ENCODE measurements at places on chromosomes 7 and 10.
A peak's percentile ranks its signal among the peaks of the same experiment; 100 is the strongest.

GRCh38 chr10:35642035-35642792, at the start of gene FZD8:
TSS of gene FZD8 (minus strand) at chr10:35642296. CDS start at chr10:35641429, 867 bp downstream.
- DNase-seq = peak; percentile 53

GRCh38 chr7:12233175-12233574, 22.1 kb downstream of the TMEM106B start:
- no peak for DNase-seq

- no peak for DNase-seq
Observed at GRCh38 chr7:46321556-46322205, 400.6 kb upstream of the IGFBP3 start.

GRCh38 chr7:40447345-40447744, 312.5 kb downstream of the SUGCT start:
- no peak for DNase-seq

GRCh38 chr7:48154792-48155413, 16.4 kb upstream of the ABCA13 start:
- peak; percentile 31 for DNase-seq

GRCh38 chr7:155313096-155313495, 15.4 kb downstream of the INSIG1 start:
- DNase-seq = no peak

DNA sequence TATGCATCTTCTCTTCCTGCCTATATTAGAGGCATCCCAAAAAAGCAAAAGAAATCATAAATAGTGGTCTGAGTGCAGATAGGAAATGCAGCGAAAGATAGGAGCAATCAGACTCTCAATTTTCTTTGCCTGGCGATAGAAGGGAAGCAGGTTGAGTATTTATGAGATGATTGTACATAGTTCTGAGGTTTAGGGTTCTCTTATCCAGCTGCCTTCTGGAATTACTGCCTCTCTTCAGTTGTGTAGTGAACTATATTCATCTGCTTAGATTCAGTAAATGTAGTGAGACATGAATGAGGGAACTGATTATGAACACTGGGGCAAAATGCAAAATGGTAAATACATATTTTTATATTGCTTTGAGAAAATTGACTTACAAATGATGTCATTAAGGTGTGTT, 93.0 kb upstream of the CYP26C1 start:
- no peak for DNase-seq

DNA sequence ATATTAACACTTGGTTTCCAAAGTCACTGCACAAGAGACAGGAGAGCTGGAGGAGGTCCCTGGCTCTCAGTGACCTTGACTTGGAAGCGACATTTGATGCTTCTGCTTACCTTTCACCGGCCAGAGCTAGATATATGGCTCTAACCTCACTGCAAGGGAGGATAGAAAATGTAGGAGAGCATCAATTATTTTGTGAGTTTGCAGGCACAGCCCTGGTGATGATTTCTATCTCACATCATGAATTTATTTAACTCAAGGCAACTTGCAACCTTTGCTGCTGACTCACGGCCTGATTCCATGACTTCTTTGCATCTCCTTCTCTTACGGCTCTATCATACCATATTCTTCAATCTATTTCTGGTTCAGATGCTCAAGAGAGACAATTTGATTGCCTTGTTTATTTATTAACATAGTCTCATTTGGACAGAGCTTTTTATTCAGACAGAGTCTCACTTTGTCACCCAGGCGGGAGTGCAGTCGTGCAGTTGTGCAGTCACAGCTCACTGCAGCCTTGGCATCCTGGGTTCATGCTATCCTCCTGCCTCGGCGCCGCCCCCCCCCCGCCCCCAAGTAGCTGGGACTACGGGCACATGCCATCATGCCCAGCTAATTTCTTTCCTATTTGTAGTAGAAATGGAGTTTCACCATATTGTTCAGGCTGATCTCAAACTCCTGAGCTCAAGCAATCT, 196.0 kb downstream of the REEP3 start:
- no peak for DNase-seq

DNA sequence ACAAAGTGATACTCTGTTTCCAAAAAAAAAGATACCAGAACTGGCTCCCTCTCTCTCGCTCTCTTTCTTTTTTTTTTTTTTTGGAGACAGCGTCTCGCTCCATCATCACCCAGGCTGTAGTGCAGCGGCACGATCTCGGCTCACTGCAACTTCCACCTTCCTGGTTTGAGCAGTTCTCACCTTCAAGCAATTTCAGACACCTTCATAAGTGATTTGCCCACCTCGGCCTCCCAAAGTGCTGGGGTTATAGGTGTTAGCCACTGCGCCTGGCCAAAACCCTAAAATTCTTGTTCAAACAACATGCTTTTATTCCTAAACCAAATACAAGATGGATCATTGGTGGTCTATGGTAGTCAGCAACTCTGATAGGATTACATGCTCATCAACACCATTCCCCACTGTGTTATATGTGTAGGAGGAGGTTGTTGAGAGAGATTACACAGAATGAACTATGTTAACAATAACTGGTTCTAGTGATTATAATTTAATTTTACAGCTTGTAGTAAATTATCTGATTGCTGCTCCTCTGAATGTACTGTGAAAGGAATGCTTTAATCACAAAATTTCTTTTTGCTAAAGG, 15.5 kb downstream of the ACBD5 start:
- DNase-seq = peak; percentile 33

- peak; percentile 26 for DNase-seq
Observed at GRCh38 chr10:88987243-88987725, 3.3 kb upstream of the FAS start.

All from CD4-positive, alpha-beta T cell treated with Interleukin-4 for 4 hours (primary cell).